ENCODE measurements at places on chromosomes 12 and 14.

DNA sequence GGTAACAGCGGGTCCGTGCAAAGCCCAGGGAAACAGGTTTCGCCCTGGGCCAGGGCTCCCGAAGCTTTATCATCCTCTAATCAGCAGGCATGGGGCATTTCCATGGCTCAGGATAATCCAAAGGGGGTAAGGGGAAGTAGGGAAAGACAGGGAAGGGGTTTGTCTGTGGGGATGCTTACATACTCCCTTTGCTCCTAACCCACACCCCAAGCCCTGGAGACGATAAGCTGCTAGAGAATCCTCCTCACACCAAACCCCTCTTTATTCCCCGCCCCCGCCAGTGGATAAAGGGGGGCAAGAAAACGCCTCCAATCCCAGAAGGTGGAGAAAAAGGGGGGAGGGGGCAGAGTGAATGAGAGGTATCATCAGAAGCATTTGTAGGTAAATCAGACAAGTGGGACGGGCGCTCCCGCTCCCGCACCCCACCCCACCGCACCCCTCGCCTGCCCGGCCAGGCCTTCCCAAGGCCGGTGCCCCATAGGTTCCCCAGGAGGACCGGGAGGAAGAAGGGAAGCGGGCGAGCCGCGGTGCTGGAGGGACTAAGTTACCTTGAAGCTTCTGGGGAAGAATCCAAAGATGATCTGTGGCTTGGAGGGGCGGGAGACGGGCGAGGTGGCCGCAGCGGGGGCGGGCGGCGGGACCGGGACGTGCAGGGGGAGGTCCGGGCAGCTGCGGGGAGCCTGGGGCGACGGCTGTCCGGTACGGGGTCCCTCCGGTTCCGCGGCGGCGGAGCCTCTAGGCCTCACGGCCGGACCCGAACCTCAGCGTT lies 762 bp downstream of the PPP2R5E start:
- DNase-seq, result no peak

GRCh38 chr12:42507565-42507964 lies 82.0 kb downstream of the PRICKLE1 start:
- DNase-seq, result no peak

DNA sequence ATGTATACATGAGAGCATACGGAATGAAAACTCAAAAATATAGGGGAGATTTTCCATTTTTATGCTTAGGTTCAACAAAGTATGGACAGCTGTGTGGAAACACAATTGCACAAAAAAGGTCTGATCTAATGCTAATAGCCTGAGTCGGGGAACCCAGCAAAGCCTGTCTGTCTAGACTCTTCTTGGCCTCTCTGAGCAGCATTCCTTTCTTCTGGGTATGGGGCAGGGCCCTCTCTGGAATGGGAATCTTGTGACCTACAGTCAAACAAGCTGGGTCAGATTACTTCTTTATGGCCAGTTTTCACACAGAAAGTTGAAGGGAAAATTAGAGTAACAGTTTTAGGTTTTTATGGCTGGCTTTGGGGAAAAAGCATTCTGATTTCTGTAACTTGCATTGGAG lies 534.0 kb upstream of the LMO3 start:
- no peak for DNase-seq

DNA sequence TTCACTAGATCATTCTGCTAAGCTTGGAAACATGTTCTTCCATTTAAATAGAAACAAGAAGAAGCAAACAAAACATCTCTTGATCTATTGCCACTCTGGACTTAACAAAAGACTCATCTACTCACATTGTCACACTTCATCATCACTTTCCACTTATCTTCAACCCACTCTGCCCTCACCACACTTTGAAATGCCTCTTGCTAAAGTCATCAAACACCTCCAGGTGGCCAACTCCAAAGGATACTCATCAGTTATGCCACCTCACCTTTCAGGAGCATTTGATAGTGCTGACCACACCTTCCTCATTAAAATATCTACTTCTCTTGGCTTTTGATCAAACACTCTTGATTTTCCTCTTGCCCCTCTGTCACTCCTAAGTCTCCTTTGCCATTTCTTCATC lies 7.2 kb downstream of the EFCAB11 start:
- no peak for DNase-seq

- DNase-seq, result no peak
Measured at GRCh38 chr12:123723765-123724164, 11.6 kb downstream of the ATP6V0A2 start.

DNA sequence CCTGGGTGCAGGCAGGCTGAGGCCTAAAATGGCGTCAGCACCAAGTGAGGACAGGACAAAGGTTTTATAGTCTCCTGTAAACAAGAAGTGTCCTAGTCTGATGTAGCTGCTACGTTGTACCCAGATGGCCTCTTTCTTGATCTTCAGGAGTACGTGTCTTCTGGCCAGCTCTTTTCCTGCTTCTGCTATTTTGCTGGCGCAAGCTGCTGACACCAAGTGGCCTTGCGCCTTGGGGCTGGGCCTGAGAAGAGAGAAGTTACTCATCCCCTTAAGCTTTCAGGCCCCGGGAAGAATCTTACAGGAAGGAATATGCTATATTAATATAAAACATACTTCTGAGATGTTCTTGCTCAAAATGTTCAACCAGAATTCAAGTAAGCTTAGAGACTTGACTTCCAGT lies 605.2 kb downstream of the GALC start:
- no peak for DNase-seq

DNA sequence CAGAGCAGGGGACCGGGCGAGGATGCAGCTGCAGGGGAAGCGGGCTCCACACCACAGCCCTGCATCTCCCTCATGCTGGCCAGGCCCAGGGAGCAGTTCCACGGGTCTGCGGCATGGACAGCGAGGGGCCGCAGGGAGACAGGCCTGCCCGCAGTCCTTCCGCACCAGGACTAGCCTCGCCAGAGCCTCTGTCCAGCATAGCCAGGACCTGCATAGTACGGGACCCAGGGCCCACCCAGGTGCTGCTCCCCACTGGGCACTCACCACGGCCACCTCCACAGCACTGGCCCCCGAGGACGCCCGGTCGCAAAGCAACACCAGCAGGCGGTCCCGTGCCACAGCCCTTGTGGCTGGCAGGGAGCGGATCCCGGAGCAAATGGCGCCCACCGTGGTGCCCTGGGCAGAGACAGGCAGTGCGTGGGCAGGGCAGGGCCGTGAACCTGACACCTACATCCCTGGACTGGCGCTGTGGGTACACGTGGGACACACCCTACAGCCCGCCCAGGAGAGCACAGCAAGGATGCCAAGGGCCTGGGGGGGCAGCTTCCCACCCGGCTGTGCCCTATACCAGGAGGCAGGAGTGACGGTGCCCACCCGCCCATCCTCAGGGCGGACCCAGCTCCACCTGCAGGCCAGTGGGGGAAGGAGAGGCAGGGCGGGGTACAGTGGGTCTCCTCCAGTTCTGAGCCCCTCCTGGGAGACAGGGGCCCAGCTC lies 23.8 kb downstream of the JAG2 start:
- no peak for DNase-seq

- no peak for DNase-seq
Measured at GRCh38 chr14:103074729-103075367, 9.2 kb upstream of the LBHD2 start.

Measured in T-helper 2 cell (primary cell).